ENCODE measurements at places on chromosomes 1 and 21. TPM values are rescaled to one million over a fixed set of nuclear protein-coding genes. Genes with fewer than 3 reads are reported as not detected.

DNA sequence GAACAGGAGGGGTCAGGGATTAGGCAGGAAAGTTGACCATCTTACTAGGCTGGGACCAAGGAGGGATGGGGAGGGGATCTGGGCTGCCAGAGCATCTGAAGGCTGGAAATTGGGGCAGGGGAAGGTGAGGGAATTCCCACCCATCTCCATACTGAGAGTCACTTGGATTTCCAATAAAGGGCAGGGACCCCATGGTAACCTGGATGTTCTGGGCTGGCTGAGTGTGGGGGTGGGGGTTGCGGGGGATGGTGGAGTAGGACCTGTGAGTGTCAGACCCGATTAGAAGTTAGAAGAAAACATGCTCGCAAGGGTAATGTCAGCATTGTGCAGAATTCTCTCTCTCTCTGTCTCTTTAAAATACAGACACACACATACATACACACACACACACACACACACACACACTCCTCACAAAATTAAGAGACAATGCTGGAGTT lies 40.0 kb upstream of the EPS15 start:
- DNase-seq = peak; percentile 60
- H3K36me3 ChIP-seq = no peaks in the 10 kb centered on the region

The WDR77 gene
- 62.8 TPM for total RNA-seq

The EPHA2 gene
- total RNA-seq = 56.5 TPM

The KCNK1 gene
- 73.9 TPM for total RNA-seq

DNA sequence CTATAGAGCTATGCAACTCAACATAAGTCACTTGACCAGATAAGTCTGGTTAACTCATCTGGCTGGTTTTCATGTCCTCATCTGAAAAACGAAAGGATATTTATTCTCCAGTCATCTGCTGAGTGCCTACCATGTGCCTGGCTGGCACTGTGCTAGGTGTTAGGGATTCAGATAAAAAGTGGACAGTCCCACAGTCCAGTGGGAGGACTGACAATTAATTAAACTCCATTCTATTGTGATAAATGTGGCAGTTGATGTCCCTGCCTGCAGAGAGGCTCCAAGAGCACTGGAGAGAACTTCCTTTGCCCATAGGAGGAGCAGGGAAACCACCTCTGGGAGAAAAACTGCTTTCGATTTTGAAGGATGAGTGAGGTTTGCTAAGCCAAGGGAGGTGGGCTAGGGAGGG lies 5.4 kb downstream of the NUAK2 start:
- no peak for DNase-seq
- H3K36me3 ChIP-seq = peaks cover 31% of the 10 kb centered on the region
- H3K4me1 ChIP-seq = peaks cover 32% of the 10 kb centered on the region
- H3K27me3 ChIP-seq = no peaks in the 10 kb centered on the region
- peak overlapping the region; percentile 97 for H3K4me3 ChIP-seq
- peak overlapping the region; percentile 45 for H3K27ac ChIP-seq
